ENCODE measurements at places on chromosomes 4 and X.

DNA sequence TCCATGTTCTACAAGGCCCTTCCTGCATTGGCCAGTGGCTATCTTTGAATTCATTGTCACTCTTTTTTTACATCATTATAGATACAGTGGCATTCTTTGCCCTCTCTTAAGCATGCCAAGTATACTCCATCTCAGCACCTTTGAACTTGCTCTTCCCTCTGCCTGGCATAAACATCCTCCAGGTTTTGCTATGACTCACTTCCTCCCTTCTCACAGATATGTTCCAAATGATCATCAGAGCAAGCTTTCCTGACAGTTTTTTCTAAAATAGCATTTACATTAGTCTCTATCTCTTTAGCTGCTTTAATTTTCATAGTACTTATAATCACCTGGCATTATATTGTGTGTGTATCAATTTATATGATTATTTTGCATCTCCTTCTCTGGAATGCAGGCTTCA is 553.3 kb upstream of the MAGEB2 start:
- DNase-seq, result no peak

DNA sequence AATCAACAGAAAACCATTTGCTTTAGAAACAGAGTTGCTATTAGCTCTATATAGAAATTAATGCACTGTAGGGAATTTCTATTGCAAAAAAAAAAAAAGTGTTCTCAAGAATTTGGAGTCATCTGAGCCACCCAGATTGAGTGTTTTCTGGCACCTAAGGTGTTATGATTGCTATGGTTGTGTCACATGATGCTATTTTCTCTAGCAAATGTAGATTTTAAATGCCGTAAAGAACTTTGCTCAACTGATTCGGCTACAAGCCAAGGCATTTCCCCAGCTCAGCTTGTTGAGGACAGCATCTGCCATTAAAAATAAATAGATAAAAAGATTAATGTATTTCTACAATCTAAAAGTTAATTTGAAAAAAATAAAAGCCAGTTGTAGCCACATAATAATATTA is 712.8 kb downstream of the FAT4 start:
- DNase-seq, result no peak

DNA sequence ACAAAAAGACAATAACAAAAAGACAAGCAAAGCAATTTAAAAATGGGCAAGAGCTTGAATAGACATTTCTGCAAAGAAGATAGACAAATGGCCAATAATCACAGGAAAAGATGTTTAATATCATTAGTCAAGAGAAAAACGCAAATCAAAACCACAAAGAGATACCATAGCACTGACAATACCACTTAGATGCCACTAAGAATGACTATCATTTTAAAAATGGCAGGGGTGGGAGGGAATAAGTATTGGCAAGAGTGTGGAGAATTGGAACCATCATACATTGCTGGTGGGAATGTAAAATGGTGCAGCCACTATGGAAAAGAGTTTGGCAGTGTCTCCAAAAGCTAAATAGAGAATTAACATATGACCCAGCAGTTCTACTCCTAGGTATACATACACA is 15.1 kb upstream of the EXOC1 start:
- DNase-seq, result no peak

DNA sequence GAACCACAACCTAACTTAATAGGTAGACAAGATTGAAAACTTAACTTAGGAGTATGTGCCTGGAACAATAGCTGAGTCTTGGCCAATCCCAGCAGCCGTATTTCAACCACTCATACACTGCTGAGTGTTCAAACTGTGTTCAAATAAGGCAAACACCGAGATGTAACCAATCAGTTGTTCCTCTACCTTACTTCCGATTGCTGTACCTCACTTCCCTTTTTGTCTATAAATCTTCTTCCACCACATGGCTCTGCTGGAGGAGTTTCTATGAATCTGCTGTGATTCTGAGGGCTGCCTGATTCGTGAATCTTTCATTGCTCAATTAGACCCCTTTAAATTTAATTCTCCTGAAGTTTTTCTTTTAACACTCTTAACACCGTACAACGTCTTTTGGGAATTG is 108.0 kb downstream of the ANAPC4 start:
- no peak for DNase-seq

GRCh38 chr4:72665171-72665968 is 96.3 kb upstream of the ADAMTS3 start:
- no peak for DNase-seq

DNA sequence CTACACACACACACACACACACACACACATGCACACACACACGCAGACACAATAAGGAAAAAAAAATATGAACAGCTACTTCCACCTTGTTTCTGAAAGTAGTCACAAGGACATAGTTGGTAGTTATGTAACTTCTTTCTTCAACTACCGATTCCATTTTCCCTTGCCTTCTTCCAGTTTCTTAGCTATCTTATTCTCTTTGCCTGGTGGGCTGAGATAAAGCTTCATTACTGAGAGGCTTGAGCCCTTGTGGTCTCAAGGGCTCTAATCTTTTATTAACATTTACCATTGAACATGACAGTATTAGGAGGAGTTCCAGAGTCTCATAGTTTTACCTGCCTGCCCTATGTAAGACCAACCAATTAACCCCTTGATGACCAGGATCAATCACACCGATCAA is 8.9 kb upstream of the SMIM10 start:
- DNase-seq, result no peak

DNA sequence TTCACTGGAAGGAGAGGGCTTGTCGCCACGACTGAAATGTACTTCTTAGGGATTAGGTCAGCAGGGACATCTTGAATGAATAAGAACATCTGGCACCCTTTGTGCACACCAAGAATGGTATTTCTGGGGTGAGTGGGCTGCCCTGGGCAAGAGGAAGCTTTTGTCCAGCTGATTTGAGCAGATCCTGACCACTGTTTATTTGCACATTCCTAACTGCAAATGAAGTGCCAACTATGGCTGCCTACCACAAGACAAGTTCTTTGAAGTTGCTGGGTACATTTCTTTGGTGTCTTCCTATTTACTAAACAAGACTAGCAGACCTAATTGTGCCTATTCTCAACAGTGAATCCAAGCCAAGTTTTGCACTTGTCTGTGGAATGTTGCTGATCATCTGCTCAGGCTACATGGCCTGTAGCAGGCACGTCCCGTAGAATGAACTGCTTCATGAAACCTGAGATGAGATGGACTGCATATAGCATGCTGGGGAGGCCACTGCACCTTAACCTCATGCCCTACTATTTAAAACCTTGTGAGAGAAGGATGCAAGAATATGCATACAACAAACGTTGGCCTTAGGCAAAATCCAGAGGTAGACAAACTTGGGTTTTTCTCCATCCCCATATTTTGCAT is 45.0 kb downstream of the PIR start:
- no peak for DNase-seq

Data from Jurkat, Clone E6-1 (cell line).